ENCODE measurements at places on chromosomes 16 and 17.

GRCh38 chr16:50839356-50839755 is 97.5 kb downstream of the CYLD start:
- DNase-seq, result no peak

GRCh38 chr17:49086649-49087048 is 45.9 kb upstream of the B4GALNT2 start:
- no peak for DNase-seq

DNA sequence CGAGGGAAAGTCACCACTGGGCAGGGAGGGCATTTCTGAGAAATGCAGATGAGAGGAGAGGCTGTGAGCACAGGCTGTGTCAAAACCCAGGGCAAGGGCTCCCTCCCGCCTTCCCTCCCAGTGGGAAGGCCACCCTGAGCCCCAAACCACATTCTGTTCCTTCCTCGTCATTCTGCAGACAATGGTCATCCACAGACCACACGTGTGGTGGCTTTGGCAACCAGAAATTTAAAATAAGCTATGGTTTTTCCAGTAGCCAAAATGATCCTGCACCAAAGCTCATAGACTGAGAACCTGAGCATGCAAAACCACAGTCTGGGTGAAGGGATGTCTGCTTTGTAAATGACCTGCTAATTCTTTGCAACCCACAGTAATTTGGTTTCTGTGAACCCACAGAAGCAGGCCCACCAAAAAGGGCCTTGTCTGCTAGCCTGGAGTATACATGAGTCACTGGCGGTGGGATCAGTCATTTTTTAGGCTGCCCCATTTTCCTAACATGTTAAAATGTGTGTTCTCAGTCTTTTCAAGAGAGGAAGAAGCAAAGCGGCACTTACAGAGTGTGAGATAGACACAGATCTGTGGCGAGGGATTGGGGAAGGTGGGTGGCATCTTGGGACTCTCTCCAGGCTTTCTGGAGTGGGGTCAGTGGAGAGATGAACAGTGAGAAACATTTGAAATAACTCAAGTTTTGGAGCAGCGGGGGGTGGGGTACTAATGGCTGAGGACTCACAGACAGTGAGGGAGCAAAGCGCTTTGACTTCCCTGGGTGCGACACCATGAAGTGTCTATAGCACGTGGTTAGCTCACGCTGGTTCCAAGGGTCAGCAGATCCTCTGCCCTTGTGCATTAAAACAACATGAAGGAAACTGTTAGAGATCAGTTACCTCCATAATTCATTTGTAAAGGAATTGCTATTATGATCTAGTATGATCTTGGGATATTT is 20.5 kb downstream of the GRB7 start:
- DNase-seq, result no peak

GRCh38 chr17:64085650-64086005 is 44.3 kb downstream of the ERN1 start:
- DNase-seq, result no peak

DNA sequence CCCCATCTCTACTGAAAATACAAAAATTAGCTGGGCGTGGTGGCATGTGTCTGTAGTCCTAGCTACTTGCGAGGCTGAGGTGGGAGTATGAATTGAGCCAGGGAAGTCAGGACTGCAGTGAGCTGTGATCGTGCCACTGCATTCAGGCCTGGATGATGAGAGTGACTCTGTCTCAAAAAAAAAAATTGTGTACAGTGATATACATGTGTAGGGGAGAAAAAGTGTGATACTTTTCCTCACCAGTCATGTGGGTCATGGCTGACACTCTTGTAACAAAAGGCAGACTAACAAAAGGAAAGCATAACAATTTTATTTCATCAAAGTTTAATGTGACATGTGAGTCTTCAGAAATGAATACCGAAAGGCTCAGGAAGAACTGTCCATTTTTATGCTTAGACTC is 2.0 kb upstream of the ABCC12 start:
- no peak for DNase-seq

DNA sequence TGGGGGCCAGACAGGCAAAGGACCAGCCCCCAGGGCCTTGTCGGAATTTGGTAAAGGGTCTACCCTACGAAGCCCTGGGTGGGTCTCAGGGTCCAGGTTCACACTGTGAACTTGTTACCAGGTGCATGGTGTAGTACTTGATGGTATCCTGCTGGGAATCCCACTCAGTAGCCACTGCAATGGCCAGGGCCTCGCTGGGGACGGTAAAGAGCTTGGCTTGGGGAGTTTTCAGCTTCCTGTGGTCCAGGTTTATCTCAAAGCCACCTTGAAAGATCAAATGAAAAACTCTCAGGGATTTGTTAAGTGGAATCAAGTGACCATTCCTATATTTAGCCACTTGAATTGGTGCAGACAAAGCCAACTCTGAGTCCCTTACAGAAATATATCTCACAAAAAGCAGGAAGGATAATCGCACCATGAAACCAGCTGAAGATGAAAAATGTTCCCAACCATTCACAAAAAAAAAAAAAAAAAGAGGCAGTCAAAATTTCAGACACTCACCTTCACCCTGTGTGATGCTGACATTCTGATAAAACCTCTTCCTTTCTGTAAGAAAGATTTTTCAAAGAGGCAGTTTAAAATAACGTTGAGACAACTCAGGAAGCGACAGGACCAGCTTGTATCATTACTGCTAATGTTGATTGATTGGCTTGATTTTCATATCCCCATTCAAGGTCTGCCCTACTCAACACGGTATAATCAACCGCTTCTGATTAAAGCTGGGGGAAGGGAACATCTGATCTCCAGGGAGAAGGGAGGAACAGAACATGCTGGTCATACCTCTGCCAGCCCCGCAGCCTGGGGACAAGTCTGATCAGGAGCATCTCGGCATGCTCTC is 10.6 kb downstream of the ATPAF2 start:
- DNase-seq, result no peak

DNA sequence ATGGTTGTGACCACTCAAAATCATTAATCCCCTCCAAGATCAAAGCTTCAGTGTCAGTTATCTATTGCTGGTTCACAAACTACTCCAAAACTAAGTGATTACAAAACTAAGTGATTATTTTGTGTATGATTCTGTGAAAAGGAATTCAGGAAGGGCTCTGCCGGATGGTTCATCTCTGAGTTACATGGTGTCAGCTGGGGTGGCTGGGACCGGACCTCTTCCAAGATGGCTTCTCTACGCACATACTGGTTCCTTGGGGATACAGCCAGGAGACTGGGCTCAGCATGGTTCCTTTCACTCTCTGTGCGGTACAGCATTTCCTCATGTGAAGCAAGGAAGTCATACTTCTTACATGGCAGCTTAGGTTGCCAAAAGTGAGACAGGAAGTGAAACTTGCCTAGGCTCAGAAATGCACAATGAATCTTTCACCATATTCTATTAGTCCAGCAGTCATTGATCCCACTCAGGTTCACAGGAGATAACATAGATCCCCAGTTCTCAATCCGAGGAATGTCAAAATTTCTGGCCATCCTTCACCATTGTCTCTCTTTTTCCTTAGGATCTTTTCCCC is 97.9 kb upstream of the IRX6 start:
- no peak for DNase-seq

DNA sequence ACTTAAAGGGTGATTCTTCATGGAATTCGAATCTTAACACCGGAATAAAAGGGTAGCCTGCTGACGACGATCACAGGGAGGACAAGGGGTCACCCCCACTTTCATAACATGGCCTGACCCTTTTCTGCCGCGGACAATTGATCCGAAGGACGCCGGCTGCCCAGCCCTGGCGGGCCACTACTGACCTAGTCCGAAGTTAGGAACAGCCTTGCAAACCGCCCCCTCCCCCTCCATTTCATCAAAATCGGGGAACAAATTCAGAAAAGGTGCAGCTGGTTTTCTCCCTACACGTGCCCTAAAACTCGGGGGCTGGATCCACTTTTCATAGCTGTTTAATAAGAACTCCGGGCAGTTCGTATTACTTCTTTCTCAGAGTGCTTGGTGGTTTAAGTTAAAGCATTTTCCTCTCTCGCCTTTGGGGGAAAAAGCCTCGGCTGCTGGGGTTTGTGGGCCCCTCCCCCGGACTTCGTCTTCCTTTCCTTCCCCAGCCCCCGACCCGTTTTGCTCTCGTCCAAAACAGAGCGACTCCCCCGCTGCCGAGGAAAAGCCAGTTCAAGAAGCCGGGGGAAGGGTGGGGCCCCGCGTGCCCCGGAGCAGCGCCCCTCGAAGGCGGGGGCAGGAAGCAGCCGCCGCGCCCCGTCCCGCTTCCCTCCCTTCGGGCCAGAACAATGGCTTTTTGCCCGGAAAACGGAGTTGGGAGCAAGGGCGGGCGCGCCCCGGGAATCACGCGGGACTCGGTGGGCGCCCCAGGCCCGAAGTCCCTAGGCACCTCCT is 641 bp upstream of the CBX2 start:
- DNase-seq, result no peak

GRCh38 chr17:47864791-47865216 is 13.8 kb upstream of the SP6 start:
- DNase-seq, result no peak

Data from dermis microvascular lymphatic vessel endothelial cell (primary cell).